AML-193 (cell line): ENCODE measurements at places on chromosomes 7 and 10.
A peak's percentile ranks its signal among the peaks of the same experiment; 100 is the strongest.

- DNase-seq, result no peak
Measured at GRCh38 chr10:80529604-80530003, 8.1 kb upstream of the SH2D4B start.

- no peak for DNase-seq
Measured at GRCh38 chr7:87574630-87575029, 26.1 kb downstream of the ABCB1 start.

DNA sequence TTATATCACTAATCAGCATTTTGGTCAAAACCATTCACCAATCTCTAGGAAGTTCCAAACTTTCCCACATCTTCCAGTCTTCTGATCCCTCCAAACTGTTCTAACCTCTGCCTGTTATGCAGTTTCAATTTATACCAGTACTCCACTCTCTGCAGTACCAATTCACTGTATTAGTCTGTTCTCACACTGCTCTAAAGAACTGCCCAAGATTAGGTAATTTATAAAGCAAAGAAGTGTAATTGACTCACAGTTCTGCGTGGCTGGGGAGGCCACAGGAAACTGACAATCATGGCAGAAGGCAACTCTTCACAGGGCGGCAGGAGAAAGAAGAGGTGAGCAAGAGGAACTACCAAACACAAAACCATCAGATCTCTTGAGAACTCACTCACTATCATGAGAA is 374.9 kb downstream of the SORCS1 start:
- DNase-seq, result no peak

GRCh38 chr7:32047075-32047474 is 23.1 kb downstream of the PDE1C start:
- no peak for DNase-seq

DNA sequence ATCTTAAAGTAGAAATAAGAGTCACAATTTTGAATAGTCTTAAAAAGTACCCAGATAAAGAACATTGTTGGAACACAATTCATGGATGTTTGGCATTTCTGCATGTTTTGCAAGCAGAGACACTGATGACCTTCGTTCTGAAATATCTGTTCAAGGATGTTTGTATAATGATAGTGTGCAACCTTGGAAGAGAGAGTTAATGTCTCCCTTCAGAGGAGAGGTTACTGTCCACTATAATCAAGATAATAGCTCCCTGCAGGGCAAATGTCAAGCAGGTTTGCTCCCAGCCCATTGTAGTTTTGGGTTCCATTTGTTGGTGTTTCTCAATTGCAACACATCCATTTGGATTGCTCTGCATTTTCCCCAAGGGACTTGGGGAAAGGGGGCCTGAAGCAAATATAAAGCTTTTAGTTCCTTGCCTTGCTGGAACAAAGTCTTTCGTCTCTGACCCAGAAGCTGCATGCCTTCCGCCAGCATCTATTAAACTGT is 45.2 kb downstream of the COL1A2 start:
- no peak for DNase-seq

GRCh38 chr10:61397175-61397986 is 55.8 kb downstream of the TMEM26 start:
- DNase-seq, result peak; percentile 66

DNA sequence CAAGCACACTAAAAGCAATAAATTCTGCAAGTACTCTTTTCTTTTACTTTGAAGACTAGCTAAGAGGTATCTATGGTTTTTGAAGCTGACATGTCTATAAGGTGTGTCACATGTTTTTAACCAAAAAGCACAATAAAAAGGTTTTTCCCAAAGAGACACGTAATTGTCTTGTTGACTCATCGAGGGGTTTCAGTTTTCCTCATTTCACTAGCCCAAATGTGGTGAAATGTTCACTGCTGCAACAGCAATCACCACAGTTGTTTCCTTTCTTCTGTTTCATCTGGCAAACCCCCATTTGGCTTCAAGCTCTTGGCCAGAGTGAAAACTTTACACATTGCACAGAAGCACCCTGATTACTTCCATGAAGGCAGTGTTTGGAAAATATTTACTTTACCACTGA is 3.8 kb upstream of the HOXA4 start:
- DNase-seq, result peak; percentile 9

GRCh38 chr10:78435484-78436221 is 402.0 kb downstream of the RPS24 start:
- DNase-seq, result no peak

- DNase-seq, result no peak
Measured at GRCh38 chr10:97089209-97089870, 96.4 kb downstream of the SLIT1 start.
